ENCODE measurements at places on chromosomes 3 and 15.

DNA sequence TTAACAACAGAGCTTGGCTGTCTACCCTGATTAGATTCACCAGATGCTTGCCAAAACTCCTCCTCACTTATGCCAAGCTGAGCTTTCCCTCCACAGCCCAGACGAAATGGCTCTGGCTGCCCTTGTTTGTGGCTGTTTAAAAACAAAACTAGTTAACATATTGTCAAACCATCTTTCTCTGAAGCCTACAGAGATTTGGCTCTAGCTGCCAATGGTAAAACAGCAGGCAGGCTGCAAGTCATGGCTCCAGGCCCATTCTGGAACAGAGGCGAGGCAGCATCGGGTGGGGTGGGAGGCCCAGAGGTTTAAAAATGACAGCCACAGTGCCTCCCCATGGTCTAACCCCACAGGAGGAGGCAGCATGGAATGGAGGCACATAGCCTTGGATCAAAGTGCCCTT, 75.9 kb downstream of the SCN5A start:
- DNase-seq = peak; percentile 14

DNA sequence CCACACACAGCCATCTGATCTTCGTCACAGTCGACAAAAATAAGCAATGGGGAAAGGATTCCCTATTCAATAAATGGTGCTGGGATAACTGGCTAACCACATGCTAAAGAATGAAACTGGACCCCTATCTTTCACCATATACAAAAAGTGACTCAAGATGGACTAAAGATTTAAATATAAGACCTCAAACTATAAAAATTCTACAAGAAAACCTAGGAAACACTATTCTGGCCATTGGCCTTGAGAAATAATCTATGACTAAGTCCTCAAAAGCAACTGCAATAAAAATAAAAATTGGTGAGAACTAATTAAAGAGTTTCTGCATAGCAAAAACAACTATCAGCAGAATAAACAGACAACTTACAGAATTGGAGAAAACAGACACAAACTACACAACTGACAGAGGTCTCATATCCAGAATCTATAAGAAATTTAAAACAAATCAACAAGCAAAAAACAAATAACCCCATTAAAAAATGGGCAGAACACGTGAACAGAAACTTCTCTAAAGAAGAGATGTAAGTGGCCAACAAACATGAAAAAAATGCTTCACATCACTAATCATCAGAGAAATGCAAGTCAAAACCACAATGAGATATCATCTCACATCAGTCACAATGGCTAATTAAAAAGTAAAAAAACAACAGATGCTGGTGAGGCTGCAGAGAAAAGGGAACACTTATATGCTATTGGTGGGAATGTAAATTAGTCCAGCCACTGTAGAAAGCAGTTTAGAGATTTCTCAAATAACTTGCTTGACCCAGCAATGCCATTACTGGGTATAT, 104.0 kb downstream of the NR1I2 start:
- no peak for DNase-seq

GRCh38 chr3:177906126-177906511, 630.1 kb upstream of the KCNMB2 start:
- no peak for DNase-seq

- peak; percentile 80 for DNase-seq
Measured at GRCh38 chr3:29324180-29324651, 43.3 kb downstream of the RBMS3 start.

DNA sequence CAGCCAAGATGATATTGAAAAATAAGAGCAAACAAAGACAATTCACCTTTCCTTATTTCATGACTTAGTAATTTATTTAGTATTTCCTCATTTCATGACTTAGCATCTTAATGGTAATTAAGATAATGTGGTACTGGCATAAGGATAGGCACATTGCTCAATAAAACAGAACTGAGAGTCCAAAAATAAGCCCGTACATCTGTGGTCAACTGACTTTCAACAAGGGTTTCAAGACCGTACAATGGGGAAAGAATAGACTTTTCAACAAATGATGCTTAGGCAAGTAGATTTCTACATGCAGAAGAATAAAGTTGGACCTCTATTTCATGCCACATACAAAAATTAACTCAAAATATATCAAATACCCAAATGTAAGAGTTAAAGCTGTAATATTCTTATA, 603 bp upstream of the PYDC2 start:
- no peak for DNase-seq

DNA sequence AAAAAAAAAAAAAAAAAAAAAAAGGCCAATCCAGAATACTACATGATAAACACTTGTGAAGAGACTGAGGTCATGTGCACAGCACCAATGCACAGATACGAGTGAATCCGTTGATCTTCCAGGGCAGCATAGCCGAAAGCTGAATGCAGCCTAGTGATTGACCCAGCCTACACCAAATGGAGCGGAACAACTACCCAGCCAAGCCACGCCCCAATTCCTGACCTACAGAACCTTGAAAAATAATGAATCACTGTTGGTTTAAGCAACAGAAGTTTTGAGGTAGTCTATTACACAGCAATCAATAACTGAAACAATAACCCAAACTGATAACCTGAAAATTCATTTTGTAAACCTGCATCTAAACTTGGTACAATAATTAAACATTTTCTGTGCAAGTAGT, 361.0 kb downstream of the FHIT start:
- DNase-seq = no peak

- DNase-seq = no peak
Measured at GRCh38 chr3:158159714-158160113, 49.8 kb downstream of the RSRC1 start.

- no peak for DNase-seq
Measured at GRCh38 chr3:42063888-42064287, 27.3 kb upstream of the TRAK1 start.

DNA sequence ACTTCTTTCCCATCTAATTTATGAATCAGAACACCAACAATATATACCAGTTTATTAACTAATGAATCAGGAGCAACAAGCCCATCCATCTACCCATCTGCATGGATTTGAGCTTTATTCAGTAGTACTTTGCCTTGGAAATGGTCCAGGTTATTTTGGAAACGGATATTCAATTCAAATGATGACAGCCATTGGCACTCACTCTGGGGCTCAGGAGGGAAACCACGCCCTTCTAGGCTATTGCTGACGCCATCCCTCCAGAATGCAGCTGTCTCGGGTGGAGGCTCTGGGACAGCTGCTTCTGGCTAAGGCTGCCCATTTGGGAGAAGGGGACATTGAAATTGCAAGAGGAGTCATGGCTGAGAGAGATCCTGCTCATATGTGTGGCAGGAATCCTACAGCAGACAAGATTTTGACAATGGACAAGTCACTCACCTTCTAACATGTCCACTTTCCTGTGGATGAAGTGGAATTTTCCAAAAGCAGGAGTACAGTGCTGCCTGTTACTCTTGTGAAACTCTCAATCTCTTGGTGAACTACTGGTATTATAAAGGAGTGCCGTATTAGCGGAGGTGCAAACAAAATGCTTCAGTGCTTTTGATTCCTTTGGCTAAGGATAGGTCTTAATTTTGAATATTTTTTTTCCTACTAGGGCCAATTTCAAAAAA, 29.3 kb upstream of the TRAK1 start:
- peak; percentile 92 for DNase-seq

DNA sequence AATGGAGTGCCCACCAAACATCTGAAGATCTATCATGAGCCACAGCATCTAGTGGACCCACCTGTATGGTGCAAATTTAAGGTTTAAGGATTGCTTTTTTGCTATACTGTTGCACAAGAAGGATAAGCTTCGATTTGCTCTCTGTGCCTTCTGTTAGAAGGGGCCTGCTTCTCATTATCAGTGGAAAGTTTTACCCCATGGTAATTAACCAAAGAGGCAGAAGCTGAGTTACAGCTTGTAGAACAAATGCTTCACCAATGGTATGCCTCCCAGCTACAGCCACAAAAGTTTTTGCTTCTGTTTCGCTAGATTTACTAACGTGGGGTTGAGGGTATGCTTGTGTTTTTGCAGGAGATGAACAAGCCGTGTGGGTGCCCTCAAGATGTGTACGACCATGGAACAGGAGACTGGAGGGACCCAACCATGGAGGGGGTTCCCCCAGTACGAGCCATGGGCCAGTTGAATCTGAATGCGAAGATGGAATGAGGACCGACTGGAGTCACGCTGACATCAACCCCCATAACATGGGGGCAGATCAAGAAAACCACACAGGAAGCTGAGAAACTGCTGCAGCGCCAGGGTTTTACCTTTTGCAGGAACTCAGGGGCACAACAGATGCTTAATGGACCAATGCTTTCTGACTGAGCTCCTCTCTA, 43.5 kb downstream of the ACAD9 start:
- no peak for DNase-seq

GRCh38 chr3:43159131-43159875, 53.4 kb upstream of the POMGNT2 start:
- DNase-seq = no peak

DNA sequence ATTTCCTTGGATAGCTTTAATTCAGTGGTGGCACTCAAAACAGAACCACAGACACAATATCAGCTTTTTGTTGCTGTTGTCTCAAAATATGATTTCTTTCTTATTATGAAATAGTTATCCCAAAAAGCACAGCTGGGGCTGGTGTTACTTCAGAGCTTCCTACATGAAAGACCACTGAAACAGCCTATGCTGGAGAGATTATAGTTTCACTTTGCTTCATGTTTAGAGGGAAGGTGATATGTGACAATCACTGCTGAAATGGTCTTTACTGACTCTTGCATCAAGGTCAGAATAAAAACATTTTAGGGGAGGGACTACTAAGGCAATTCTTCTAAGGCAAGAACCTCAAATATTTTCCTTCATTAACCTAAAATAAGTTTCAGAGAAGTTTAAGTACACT, 190.7 kb downstream of the TNIK start:
- no peak for DNase-seq

GRCh38 chr15:23069496-23070166, 30.3 kb upstream of the TUBGCP5 start:
- no peak for DNase-seq

DNA sequence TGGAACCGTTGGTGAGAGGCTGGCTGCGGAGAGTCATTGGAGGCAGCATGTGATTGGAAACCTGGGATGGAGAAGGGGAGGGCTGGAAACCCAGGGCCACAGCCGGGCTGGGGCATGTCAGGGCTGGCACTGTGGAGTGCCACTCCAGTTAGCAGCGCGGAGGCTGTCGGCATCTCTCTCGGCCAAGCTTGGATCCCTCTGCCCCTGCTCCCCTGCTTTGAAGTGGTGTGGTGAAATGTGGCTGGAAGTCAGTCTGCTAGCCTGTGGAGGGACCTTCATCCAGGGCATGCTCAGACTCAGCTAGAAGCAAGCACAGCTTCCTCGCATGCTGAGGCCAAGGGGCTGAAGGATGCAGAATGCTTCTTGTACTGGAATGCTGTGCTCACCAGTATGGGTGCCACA, 13.5 kb downstream of the SLCO3A1 start:
- no peak for DNase-seq

DNA sequence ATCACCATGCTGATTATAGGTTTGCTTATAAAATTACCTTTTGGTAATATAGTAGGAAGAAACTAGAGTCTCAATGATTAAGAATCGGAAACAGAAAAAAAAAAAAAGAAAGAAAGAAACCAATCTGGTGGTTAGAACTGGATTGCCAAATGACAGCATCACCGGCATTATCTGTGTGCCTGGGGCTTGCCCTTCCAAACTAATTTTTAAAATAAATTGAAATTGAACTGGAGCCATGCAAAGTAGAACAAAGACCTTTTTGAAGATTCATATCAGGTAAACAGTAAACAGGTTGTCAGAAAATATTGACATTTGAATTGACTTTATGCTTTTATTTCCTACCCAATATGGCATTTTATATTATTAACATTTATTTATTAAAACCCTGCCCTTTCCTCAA, 11.2 kb upstream of the CPB1 start:
- DNase-seq = no peak

DNA sequence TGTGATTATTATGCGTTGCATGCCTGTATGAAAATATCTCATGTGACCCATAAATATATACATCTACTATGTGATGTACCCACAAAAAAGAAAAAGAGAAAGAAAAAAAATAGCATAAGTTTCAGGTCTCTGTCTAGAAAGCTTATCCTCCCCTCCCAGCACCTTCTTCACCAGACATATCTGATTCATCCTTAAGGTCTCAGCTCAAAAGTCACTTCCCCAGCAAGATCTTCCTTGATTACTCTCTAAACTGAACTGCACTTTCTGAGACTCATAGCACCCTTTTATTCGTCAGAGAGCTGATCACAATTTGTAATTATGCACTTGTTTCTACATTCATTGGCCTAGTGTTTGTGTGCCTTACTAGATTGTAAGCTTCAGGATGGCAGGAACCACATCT, 11.1 kb upstream of the PTPN9 start:
- no peak for DNase-seq

DNA sequence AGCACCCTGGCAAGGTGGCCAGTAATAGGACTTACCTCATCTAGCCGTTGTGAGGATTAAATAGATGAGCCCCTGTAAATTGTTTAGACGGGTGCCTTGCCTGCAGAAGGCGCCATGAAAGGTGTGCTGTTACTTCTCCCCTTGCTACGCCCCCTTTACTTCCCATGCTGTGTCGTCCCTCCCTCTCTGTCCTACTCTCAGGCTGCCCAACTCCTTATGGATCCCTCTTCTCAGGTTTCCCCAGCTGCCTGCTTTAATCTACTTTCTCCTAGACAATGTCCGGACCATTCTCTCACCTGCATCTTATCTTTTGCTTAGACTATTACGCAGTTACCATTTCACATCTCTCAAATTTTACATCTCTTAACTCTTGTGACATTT, 1.7 kb upstream of the FBXW12 start:
- DNase-seq = no peak

DNA sequence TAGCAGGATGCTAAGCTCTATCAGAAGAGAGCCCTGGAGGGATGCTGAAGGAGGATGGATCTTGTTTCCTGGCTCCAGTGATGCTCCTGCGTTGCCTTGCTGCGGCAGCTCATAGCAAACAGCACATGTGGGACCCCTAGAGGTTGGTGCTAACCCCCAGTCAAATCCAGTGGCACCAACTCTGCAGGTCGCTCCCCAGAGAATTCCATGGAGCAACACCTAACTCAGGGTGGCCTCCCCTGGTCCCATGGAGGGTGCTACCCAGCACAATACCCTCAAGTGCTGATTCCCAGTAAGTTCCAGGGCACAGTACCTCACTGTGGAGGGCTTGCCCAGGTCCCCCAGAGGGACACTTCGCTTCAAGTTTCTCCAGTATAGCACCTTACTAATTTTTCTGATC, 231.2 kb downstream of the NEK10 start:
- peak; percentile 55 for DNase-seq

All from sigmoid colon (tissue), 7 donors.